Stimulated activated CD4-positive, alpha-beta T cell treated with anti-CD3 and anti-CD28 coated beads, Interleukin-15, amount 100 ng/mL, for 1 hour (primary cell): ENCODE measurements at places on chromosomes 1 and 21.

DNA sequence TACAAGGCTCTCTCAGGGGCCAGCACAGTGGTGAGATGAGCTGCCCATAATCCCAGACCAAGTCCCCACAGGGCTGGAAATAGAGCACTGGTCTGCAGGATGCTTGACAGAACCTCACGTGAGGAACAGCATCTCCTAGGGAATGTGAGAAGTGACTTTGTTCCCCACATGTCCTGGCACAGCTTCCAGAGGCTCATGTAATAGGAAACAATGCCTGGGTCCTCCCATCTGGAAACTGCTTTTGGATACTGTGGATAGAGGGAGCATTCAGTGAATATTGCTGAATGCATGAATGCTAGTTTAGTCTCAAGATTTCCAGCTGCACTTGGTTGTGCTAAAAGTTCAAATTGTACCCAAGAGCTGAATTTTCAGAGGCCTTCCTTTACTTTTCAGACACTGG, 146.2 kb downstream of the TNR start:
- DNase-seq, result no peak

- no peak for DNase-seq
Measured at GRCh38 chr1:21497466-21498061, 11.7 kb upstream of the ALPL start.

- no peak for DNase-seq
Measured at GRCh38 chr21:45623436-45623835, 20.1 kb upstream of the PCBP3 start.

- DNase-seq, result no peak
Measured at GRCh38 chr1:207397525-207397926, 56.6 kb upstream of the CR2 start.

DNA sequence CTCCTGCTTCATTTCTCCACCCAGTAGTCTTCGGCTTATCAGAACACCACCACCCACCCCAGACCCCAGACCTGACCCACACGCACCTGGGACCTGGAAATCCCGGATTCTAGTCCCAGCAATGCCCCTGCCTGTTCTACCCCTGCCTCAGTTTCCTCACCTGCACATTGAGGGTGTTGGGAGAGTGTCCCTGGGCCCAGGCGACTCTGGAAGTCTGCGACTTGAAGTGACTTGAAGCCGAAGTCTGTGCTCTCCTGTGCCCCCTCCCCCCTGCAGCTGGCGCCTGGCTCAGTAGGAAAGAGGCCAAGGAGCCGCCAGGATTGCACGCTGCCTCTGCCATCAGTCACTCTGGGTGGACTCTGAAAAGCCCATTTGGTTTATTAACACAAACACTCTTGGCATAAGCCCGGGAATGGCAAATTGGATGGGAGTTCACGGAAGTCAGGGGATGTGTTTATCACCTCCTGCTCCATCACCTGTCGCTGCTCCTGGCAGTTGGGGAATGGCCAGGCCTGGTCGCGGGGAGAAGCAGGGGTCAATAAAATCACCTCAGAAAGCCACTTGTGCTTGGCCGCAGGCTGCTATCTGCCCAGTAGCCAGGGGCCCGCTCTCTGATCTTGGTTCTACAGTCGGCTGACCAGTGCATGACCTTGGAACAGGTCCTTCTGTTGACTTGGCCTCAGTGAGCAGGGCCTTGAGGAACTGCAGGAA, 132.7 kb downstream of the ACTL8 start:
- DNase-seq, result no peak

GRCh38 chr1:244329591-244330317, 122.0 kb downstream of the ADSS2 start:
- DNase-seq, result no peak

DNA sequence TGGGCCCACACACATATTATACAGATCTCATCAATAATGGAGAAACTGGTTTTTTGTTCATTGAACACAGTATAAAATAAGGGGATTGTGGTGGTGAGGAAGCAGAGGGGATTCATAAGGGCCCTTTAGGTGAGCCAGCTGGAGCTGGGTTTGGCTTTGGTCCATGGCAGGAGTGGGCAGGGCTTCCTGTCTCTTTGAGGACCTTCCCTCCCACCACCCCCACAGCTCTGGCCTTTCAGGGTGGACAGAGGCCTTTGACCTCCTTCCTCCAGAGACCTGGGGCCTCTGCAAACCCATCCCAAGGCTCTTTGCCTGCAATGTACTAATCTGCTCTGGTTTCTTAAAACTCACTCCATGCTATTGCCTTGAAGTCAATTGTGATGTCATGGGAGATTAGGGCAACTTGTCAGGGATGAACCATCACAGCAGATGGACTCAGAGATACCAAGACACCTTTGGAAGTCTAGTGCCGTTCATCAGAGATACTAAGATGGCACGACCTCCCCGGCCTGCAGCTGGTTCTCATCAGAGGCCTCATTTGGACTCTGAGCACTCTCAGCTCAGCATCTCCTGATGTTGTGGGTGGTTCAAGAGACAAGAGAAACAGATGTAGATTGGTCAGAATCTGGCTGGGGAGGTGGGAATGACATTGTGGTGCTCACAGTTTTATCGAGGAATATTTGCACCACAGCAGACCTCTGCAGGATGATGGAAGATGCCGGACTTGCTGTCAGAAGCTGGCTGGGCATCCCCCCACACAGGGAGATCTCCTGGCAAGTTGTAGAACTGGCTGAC, 37.9 kb downstream of the LHX4 start:
- DNase-seq, result no peak

DNA sequence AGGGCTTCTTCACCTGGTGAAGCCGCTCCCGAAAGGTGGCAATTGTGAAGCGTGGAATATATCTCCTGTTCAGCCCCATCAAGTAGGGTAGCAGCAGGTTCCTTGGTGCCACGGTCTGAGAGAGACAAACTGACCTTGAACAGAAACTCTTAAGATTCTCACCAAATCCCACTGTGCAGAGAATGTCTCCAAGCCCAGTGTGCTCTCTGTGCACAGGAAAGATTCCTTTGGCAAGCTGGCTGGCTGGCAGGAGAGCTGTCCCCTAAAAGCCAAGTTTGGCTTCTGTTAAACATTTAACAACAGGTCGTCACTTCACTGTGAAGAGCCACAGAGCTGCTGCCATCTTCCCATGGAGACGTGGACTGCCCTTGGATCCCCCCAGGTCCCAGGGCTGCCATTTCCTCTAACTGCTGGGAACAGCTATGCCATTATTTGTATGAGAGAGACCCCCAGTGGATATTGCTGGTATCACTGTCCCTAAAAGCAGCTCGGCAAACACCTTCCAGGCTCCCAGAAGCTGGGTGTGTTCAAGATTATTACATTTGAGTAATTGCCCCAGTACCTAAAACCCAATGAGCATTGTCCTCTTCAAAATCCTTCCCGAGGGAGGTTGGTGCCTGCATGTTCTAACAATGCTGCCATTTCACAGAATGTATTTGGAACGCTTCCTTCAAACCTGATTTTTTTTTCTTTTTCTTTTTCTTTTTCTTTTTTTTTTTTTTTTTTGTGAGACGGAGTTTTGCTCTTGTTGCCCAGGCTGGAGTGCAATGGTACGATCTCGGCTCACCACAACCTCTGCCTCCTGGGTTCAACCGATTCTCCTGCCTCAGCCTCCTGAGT, 71.8 kb downstream of the CD58 start:
- DNase-seq, result peak; percentile 16
